Putamen (tissue), 1 donor: ENCODE measurements at places on chromosomes 7 and 10.

- no peak for DNase-seq
Observed at GRCh38 chr10:84818961-84819360, 490.6 kb downstream of the CCSER2 start.

DNA sequence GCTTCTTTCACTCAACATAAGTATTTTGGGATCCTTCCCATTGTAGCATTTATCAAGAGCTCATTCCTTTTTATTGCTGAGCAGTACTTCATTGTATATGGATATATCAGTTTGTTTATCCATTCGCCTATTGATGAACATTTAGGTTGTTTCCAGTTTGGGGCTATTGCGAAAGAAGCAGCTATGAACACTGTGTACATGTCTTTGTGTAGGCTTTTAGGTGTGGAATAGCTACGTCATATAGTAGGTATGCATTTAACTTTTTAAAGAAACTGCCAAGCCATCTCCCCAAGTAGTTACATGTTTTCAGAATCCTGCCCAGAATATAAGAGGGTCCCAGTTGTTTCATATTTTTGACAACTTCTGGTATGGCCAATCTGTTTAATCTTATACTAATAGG lies 468.1 kb downstream of the IPMK start:
- no peak for DNase-seq

GRCh38 chr7:116528008-116528789 lies 3.4 kb downstream of the CAV1 start:
- no peak for DNase-seq

DNA sequence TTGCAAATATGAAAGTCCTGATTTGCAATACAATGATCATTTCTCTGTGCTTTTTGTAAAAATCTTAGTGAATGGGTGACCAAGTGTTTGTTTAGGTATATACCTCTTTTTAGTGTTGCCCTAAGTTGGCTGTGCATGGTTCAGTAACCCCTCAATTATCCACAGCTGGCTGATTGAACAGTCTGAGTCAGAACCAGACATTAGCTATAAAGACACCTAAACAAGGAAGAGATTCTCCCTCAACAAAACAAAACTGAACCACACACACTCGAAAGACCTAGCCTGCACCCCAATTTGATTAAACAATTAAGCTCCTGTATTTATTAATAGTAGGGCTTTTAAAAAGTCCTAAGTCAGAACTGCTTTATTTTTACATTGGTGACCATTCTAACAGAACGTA lies 2.8 kb downstream of the RSBN1L start:
- DNase-seq = no peak

- no peak for DNase-seq
Observed at GRCh38 chr7:127769696-127770400, 117.9 kb downstream of the SND1 start.
